ENCODE measurements at places on chromosomes 2 and 18.

- no peak for DNase-seq
Observed at GRCh38 chr2:108893277-108893676, 95.7 kb downstream of the EDAR start.

- no peak for DNase-seq
Observed at GRCh38 chr2:68753318-68753717, 18.7 kb downstream of the ARHGAP25 start.

GRCh38 chr2:157777427-157777826 lies 98.7 kb downstream of the ACVR1 start:
- DNase-seq = no peak

DNA sequence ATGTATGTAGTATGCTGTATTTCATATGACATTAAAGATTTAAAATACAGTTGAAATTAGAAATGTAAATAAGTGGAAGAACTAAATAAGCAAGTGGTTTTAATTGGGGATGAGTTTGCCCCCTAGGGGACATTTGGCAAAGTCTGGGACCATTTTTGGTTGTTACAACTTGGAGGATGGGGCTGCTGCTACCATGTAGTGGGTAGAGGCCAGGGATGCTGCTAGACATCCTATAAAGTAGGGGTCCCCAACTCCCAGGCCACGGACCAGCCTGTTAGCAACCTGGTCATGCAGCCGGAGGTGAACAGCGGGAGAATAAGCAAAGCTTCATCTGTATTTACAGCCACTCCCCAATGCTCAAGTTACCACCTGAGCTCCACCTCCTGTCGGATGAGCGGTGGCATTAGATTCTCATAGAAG lies 27.9 kb upstream of the ASNSD1 start:
- DNase-seq = no peak

GRCh38 chr2:149160701-149161217 lies 122.3 kb downstream of the LYPD6B start:
- no peak for DNase-seq

DNA sequence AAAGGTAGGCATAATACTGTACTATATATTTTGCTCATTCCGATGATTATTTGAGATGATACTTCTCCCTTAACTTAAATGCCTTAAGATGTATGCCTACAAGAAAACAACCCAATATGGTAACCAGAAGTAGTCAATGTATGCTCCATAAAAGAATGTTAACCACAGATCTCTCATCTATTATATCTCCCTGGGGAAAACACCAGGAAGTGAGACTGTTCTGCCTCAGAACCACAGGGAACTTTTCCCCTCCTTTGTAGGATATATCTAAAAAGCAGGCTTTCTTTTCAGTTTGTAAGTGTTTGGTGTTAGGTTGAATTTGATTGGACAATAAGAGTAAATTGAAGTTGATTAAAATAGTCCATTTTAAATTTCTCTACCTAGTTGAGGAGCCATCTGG lies 1160.5 kb upstream of the NXPH2 start:
- DNase-seq = no peak

- no peak for DNase-seq
Observed at GRCh38 chr2:24712296-24712695, 80.9 kb downstream of the PTRHD1 start.

DNA sequence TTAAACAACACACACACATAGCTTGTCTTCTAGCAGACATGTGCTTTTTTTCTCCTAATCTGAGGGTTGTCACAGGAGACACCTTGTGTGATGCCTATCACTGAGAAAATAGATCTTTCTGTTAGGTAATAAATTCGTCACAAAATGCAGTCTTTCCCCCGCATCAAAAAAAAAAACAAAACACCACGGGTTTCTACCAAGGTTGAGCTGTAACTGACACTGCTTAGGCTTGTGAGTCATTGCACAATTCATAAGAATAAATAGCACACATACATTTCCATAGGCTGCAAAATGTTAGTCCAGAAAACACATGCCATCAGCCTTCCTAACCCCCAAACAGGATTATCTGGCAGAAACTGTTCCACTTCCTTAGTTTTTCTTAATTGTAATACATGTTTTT lies 6.5 kb downstream of the TMEM163 start:
- DNase-seq = no peak

- no peak for DNase-seq
Observed at GRCh38 chr2:127660291-127660578, 14.3 kb downstream of the GPR17 start.

- DNase-seq = no peak
Observed at GRCh38 chr2:144239306-144239705, 280.6 kb downstream of the ZEB2 start.

DNA sequence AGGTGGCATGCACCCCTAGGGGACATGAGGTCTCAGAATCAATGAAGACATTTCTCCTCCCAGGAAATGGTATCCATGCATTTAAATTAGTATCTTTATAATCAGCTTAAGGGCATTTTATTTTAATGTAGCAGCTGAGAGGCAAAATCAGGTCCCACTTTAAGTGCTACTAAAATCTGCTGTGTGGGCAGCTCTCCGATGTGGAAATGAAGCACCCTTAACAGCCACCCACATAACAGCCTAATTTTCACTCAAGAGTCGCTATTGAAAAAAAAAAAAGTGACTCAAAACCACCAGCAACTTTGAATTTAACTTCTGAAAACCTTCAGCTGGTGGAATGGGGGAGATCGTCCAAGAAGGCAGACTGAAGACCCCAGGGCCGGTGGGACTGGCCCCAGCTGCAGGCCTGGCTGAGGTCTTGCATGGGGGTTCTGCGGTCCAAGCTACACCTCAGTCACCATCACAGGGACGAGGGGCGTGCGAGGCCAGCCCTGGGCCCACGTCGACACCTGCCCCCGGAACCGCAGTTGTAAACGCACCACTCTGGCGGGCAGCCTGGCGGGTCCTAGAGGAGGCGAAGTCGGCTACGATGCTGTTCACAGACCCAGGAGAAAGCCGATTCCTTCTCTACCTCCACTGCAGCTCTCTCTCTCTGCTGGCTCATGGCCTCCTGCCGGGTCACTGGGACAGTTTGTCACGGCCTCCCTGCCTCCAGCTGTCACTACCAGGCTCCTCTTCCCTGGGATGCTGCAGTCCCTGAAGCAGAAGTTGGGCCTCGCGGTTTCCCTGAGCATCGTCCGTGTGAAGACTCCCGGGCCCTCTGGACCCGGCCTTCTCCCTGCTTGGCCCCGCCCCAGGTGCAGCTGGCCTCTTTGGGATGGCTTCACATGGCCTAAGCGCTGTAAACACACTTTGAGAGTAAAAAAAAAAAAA lies 111.9 kb downstream of the KCNF1 start:
- no peak for DNase-seq

- DNase-seq = no peak
Observed at GRCh38 chr2:213286161-213286560, 1.9 kb downstream of the SPAG16 start.

GRCh38 chr2:96104487-96104861 lies 11.9 kb downstream of the ADRA2B start:
- no peak for DNase-seq

- no peak for DNase-seq
Observed at GRCh38 chr2:154392256-154392655, 306.2 kb upstream of the KCNJ3 start.

DNA sequence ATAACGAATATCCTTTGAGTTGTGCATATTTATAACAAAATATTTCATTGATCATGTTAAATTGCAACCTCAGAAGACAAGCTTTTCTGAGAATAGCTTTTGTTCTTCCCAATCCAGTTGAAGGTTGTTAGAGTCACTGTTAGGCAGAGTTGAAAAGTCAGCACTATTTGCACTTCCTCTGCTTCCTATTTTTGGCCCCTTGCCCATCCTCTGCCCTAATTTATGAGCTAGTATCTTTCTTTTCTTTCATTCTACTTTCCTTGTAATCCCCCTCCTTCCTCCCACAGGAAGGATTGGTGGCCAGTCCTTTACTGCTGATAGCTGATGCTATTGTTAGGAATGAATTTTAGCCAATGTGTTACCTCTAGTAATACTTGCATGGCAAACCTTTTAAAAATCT lies 4.9 kb downstream of the RALB start:
- DNase-seq = no peak

DNA sequence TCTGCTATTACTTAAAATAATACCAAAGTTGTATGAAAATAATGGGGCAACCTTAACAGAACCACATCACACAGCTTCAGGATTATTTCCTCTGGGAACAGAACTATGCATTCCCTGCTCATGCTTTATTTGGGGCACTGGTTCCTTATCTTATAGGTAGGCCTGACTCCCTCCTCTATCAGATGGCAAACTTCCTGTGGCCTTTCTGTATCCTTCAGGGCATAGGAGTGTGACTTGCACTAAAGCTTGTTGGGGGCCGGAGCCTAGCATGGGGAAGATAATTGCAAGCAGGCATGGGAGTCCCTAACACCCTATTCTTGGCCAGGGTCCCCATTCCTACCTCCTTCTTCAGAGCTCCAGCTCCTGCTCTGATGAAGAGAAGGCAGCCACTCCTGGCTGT lies 167.2 kb upstream of the SERTAD2 start:
- no peak for DNase-seq

DNA sequence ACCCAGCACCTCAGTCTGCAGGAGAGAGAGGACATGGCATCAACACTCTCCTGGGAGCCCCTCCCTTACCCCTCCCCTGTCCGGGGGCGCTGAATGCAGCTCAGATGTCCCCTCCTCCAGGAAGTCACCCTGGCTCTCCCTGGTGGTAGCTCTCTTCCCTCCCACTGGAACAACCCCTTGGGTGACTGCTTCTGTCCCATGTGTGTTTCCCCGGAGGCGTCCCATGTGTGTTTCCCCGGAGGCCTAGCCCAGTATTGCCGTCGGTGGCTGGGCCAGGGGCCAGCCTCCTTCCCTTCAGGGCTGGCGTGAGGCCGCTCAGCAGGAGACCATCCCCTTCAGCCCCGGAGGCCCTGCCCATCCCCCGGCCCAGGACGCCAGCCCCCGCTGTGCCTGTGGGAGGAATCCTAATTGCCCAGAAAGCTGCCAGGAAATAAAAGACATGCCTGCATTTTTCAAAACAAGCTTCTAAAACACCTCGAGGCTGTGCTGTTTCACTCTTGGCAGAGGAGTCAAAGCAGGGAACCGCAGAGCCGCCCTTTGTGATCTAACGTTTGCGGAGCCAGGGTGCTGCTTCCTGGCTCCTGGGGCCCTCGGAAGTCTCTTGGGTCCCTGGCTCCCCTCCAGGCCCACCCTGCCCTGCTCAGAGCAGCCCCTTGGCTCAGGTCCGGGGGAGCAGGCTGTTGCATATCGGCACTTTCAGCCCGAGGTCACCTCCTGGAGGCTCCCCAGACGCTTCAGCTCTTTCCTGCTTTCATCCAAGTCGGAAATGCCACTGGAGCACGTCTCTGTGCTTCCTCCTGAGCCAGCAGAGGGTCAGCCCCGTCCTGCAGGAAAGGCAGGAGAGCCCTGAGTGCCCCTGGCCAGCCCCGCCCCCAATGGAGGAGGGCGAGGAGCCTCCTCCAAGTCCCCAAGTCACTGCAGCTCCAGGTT lies 11.4 kb downstream of the SNED1 start:
- DNase-seq = peak; percentile 25

GRCh38 chr2:79985571-79985970 lies 319.0 kb downstream of the LRRTM1 start:
- no peak for DNase-seq

DNA sequence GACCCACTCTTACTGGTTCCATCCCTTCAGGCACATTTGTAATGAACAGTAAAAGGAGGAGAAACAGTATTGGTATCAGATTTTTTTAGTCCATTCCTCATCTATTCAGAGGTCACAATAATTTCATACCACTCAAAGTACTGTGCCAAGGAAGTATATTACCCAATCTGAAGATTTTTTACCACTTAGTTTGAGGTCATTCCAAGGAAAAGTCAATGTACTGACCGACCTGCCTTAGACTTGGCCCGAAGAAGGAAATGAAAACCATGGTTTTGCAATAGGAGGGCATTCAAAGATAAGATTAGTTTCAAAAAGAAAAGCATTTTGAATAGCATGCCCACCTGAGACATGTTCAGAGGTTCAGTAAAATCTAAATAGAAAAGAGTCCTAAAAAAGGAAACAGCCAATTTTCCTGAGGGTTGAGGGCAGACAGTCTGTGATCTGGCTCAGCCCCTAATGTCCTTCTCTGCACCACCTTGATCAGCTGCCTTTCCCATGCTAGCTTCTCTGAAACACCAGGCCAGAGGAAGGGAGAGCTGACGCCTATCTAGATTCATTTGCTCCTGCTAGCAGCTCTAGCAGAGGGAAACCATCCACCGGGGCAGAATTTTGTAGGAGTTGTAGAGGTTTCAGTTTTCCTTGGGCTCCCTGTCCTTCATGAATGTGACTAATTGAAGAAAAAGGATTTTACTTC lies 107.3 kb upstream of the FZD5 start:
- no peak for DNase-seq

GRCh38 chr2:140892436-140892835 lies 1238.4 kb downstream of the LRP1B start:
- DNase-seq = no peak

DNA sequence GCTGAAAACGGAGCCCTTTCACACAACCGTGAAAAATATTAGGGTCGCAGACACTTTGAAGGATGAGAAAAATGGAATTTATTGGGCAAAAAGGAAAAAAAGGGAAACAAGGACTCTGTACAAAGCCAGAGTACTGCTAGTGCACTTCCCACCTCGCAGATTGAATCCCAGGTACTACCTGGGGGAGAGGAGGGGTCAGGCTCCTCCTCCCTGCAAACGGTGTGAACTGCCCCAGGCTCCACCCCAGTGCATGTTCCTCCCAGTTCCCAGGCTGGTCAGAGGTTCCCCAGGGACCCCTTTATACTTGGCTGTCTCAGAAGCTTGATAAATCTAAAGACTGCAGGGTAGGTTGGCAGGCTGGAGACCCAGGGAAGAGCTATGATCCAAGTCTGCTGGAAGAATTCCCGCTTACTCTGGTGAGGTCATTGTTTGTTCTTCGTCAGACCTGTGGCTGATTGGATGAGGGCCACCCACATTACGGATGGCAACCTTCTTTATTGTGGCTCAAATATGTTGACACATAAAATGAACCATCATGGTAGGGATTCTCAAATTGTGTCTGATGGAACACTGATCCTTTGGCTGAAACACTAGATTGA lies 290.4 kb upstream of the POU3F3 start:
- no peak for DNase-seq

- DNase-seq = no peak
Observed at GRCh38 chr2:40279001-40279400, 172.9 kb downstream of the SLC8A1 start.

DNA sequence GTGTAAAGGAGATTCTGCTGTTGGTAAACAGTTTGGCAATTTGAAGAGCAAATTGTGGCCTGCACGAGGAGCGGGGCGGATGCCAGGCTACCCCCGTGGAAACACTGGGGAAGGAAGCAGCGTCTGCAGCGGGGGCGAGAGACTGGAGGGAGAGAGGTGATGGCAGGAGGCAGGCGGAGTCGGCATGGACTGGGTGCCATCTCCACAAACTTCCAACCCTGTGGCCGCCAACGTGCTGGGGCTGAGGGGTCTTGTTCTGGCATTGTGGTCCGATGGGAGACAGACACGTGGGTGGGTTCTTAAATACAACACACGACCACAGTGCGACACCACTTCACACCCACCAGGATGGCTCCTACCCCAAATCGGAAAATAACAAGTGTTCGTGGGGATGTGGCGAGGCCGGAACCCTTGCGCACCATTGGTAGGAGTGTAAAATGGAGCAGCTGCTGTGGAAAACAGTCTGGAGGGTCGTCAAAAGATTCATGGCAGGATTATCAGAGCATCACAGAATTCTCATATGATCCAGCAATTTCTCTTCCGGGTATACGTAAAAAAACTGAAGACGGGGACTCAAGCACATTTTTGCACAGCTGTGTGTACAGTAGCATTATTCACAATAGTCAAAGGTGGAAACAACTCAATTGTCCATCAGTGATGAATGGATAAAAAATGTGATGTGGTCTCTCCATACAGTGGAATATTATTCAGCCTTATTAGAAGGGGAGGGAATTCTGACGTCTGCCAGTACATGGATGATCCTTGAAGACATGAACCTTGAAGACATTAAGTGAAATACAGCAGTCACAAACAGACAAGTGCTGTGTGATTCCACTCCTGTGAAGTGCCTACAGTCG lies 82.4 kb upstream of the HPCAL1 start:
- DNase-seq = no peak

All from NCI-H2107 (cell line).